B cell (primary cell): ENCODE measurements at places on chromosomes 7 and 10. TPM values are rescaled to one million over a fixed set of nuclear protein-coding genes. Genes with fewer than 3 reads are reported as not detected.

The RAMP3 gene
- total RNA-seq, result not detected in 2 replicates

DNA sequence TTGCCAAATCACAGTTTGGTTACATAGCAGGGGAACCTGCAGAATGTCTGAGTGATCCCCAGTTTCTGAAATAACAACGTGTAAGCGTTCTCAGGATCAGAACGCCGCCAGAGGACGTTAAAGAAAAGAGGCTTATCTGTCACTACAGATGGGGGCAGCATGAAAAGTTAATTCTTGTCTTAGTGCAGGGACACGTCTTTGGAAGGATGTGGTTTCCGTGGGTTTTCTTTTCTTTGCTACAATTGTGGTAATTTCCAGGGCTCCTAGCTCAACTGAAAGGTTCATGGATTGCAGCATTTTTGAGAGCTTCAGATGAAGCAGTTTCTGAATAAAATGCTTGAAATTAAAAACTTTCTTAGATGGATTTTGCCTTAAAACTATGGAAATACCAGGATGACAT, 106.6 kb downstream of the PRKCQ start:
- H3K27ac ChIP-seq, result peak overlapping the region; percentile 36
- no peaks in the 10 kb centered on the region for H3K27me3 ChIP-seq
- peak; percentile 13 for DNase-seq
- peaks cover 15% of the 10 kb centered on the region for H3K4me1 ChIP-seq

DNA sequence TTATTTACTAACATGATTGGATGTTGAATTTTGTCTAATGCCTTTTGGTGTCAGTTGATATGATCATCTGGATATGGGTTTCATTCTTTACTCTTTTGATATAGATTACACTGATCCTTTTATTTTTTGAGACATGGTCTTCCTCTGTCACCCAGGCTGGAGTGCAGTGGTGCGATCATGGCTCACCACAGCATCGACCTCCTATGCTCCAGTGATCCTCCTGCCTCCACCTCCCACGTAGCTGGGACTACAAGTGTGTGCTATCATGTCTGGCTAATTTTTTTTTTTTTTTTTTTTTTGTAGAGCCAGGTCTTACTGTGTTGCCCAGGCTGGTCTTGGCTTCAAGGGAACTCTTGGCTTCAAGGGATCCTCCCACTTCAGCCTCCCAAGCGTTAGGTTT, 27.1 kb downstream of the BMS1 start:
- H3K27me3 ChIP-seq, result no peaks in the 10 kb centered on the region
- H3K4me1 ChIP-seq, result no peaks in the 10 kb centered on the region
- no peak overlapping the region for H3K27ac ChIP-seq
- no peak overlapping the region for H3K4me3 ChIP-seq
- peaks cover 4% of the 10 kb centered on the region for H3K36me3 ChIP-seq
- no peak for DNase-seq

- no peaks in the 10 kb centered on the region for H3K36me3 ChIP-seq
- H3K27ac ChIP-seq, result no peak overlapping the region
- no peak overlapping the region for H3K4me3 ChIP-seq
- peaks cover 3% of the 10 kb centered on the region for H3K27me3 ChIP-seq
These were observed 162.1 kb downstream of the RAB11FIP2 start for GRCh38 chr10:117884592-117884991.

DNA sequence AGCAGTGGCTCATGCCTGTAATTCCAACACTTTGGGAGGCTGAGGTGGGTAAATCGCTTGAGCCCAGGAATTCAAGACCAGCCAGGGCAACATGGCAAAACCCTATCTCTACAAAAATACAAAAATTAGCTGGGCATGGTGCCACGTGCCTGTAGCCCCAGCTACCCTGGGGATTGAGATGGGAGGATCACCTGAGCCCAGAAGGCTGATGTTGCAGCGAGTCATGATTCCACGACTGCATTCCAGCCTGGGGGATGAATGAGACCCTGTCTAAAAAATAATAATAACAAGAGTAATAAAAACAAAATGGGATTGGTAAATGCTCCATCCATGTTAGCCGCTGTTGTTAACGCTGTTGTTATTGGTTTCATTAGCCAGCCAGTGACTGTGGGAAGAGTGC, 1.3 kb upstream of the HKDC1 start:
- no peak for DNase-seq
- no peaks in the 10 kb centered on the region for H3K36me3 ChIP-seq

GRCh38 chr7:155885167-155886155, 73.2 kb upstream of the SHH start:
- no peaks in the 10 kb centered on the region for H3K36me3 ChIP-seq
- H3K27me3 ChIP-seq, result no peaks in the 10 kb centered on the region
- H3K27ac ChIP-seq, result no peak overlapping the region
- H3K4me1 ChIP-seq, result no peaks in the 10 kb centered on the region
- no peak for DNase-seq
- no peak overlapping the region for H3K4me3 ChIP-seq

- DNase-seq, result no peak
- H3K4me3 ChIP-seq, result no peak overlapping the region
- no peak overlapping the region for H3K27ac ChIP-seq
- no peaks in the 10 kb centered on the region for H3K4me1 ChIP-seq
- no peaks in the 10 kb centered on the region for H3K27me3 ChIP-seq
- no peaks in the 10 kb centered on the region for H3K36me3 ChIP-seq
These were observed 546.9 kb upstream of the GHITM start for GRCh38 chr10:83592337-83592935.

GRCh38 chr7:7996568-7996967, 28.0 kb downstream of the GLCCI1 start:
- no peaks in the 10 kb centered on the region for H3K27me3 ChIP-seq
- DNase-seq, result no peak
- H3K36me3 ChIP-seq, result peaks cover 5% of the 10 kb centered on the region
- H3K4me3 ChIP-seq, result no peak overlapping the region
- no peaks in the 10 kb centered on the region for H3K4me1 ChIP-seq
- peak overlapping the region; percentile 21 for H3K27ac ChIP-seq
